NCI-H1436 treated with DMSO at 0.1 percent for 48 hours (cell line): ENCODE measurements at places on chromosomes 1 and 21.

GRCh38 chr1:244836135-244836521, 670 bp downstream of the COX20 start:
- no peak for DNase-seq

DNA sequence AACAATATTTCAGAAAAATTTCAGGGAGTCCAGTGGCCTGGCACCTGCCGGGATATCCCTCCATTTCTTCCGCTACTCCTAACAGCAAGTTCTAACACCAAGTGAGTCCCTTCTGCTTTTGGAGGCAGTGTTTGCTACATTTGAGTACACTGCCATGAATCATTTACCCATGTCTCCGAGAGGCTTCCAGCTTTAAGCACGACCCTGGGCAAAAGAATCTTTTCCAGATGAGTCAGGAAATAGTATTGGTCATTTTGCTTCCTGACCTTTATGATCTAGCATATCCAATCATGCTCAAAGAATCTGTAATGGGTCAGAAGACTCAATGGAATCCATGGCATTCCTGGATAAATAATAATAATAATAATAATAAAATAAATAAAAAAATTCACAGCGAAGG, 60.7 kb upstream of the FMN2 start:
- DNase-seq: no peak

DNA sequence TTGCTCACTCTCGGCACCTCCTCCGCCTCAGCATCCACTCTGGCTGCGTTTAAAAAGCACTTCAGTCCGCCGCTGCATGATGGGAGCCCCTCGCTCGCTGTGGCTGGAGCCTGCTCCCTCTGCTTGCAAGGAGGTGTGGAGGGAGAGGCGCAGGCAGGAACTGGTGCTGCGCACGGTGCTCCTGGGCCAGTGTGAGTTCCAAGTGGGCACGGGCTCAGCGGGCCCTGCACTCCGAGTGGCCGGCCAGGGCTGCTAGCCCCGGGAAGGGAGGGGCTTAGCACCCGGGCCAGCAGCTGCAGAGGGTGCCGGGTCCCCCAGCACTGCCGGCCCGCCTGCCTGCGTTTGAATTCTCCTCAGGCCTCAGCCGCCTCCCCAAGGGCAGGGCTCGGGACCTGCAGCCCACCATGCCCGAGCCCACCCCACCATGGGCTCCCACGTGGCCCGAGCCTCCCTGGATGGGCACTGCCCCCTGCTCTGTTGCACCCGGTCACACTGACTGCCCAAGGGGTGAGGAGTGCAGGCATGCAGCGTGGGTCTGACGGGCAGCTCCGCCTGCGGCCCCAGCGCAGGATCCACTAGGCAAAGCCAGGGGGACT, 1599.5 kb downstream of the NCAM2 start:
- DNase-seq: no peak

DNA sequence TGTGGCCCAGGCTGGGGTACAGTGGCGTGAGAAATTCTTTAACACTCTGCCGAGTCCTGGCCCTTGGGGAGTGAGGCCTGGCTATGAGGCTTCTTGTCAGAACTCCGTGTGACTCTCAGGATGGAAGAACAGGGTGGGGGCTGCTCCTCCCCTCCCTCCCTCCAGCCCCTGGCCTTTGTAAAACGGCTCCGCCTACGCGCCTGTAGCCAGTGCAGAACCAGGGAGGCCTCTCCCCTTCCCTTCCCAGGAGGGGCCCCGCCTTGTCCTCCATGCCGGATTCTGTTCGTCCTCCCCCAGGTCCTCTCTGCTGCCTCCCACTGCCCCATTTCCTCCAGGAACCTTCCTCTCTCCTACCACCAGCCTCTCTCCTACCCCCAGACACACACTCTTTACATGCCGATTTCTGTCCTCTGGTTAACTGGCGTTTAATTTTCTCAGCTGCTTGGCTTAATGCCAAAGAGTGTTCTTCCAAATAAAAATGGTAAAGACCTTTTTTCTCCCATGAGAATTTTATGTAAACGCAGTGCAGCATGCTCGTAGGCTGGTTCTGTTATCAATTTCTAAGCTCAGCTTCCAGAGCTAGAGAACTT, 21.0 kb downstream of the PDE9A start:
- peak; percentile 68 for DNase-seq

GRCh38 chr1:167273027-167273800, 52.5 kb downstream of the POU2F1 start:
- no peak for DNase-seq

DNA sequence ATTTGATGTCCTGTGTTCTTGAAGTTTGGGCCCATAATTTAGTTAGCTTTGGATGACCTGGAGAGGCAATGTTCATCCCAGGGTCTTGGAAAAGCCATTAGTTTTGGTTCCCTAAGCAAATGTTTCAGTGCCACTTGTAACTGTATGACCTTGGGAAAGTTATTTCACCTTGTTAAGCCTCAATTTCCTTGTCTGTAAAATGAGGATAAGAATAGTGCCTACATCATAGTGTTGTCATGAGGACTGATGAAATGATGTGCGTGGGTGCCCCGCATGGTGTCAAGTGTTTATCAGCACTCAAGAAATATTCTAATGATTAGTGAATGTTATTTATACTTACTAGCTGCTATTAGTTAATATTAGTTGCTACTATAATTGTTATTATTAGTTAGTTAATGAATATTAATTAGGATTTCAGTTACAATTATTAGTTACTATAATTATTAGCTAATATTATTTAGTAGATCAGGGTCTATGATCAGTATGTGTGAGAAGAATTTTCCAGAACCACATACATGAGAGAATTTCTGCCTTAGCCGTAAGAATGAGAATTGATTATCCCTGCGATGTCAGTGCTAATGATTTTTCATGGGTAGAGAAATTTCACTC, 1.9 kb downstream of the SH3BGR start:
- no peak for DNase-seq

- DNase-seq: no peak
Observed at GRCh38 chr1:100584761-100585745, 47.1 kb downstream of the GPR88 start.

- no peak for DNase-seq
Observed at GRCh38 chr21:38183961-38184360, 72.8 kb upstream of the KCNJ15 start.

GRCh38 chr1:200090252-200091159, 63.0 kb downstream of the NR5A2 start:
- DNase-seq: no peak

- no peak for DNase-seq
Observed at GRCh38 chr1:28927266-28927647, 12.9 kb downstream of the EPB41 start.

DNA sequence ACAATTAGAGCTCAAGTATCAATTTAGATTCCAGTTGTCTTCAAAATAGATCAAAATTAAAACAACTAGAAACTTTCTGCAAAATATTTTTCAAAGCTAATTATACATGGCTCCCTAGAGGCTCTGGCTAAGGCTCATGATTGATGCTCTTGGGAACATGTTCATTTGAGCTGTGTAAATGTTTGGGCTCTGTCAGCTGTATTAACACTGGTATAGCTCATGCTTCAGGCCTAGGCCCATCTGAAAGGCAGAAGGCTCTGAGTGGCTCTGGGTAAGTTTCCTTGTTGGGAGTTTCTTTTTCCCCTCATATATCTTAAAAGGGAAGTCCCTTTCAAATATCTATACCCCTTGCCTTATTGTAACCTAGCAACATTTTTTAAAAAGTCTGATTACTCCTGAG, 81.3 kb downstream of the UROD start:
- DNase-seq: no peak

DNA sequence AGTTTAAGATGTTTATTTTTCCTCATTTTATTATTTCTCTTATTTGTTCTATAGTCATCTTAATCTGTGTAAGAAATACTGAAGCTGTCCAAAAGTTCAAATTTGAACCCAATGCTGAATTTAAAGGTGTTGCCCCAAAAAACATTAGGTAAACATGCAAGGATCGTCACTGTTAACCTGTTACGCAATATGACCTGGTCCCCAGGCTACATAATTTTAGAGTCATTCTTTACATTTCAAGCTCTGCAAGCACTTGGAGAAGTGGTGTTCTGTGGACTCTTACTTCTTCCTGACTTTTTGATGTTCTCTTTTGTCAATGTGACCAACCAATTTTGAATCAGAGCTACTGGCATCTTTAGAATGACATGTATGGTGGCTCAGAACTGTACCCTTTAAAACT, 106.0 kb downstream of the CLIC6 start:
- DNase-seq: no peak

DNA sequence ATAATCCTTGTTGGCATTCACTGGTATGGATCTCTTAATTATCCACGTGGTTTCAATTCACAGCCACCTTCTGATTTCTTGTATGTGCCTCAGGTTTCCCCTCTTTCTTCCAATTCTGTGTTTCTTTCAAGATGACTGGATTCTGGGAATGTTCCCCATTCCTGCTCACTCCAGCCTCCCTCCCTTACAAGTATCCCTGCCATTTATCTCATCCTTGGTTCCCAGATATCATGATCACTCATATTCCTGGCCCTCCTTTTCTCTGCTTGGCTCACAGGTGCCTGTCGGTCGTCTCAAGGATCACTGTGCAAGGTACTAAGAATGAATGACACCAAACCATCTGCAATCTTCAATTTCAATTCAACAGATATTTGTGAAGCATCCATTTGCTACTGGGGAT, 279.2 kb downstream of the ASTN1 start:
- DNase-seq: no peak

DNA sequence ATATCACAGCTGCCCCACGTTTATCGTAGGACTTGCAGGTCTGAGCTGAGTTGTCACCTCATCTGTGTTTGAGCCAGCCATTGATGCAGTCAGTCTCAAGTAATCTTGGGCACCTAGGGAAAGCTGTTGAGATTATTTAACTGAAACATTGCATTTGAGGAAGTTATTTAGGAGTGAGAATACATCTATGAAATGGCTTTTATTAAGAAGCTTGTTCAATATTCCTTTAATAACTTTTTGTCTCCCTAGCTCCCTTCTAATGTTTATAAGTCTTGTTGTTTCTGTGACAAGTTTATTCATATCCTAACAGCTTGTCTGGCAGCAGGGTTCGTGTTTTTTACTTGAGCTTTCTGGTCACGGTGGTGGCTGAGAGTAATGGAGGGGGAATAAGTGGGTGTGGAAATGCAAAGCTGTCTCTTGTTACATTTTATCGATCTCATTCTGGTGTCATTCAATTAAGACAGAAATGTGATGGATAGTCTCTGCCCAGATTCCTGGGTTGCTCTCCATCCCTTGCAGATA, 555.9 kb downstream of the USP25 start:
- no peak for DNase-seq

DNA sequence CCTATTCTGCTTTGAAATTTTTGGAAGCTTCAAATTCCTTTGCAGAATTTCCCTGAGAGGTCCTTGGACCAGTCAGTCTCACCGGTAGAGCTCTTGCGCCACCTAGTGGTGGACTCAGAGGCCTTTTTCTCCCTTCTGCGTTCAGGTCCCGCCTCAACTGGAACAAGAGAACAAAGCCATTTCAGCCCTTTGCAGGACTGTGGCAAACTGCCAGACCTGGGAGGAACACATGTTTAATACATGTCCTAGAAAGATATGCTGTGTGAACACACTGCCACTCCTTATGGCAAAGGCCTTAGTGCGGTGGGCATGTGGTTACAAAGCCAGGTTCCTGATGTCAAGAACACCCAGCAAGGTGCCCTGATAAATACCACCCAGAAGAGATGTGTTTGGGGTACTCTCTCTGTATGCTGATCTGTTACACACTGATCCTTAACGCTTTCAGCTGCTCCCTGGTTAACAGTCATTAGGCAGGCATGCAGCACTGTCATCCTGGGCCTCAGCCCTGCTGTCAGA, 82.2 kb upstream of the SSX2IP start:
- DNase-seq: no peak

GRCh38 chr1:167137332-167137781, 43.5 kb downstream of the STYXL2 start:
- no peak for DNase-seq

DNA sequence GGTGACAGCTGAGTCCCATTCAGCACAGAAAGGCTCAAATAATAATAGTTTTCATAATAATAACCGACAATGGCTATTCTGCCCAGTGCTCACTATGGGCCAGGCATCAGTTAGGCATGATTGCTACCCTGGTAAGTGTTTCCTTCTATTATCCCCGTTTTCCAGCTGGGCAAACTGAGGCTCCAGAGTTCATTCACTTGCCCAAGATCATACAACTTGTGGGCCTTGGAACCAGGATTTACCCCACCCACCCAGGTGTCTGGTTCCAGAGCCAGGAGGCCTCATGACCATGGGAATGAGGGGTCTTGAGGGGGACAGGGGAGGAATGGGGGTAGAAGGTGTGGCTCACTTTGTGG, 518 bp downstream of the PLOD1 start:
- no peak for DNase-seq

DNA sequence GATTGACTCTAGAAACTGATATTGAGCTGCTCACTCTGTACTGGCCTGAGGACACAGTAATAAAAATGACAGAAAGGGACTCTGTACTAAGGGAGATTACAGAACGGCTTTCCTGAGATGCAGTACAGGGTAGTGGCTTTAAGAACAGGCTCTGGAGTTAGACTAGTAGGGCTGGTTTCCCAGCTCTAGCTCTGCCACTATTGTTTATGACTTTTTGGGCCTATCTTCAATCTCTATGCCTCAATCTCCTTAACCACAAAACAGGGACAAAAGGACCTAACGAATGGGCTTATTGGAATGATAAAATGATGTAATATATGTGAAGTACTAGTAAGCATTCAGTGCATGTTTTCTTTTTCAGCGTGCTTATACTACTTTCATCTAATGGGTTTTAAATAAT, 1.4 kb downstream of the DEPDC1 start:
- DNase-seq: no peak

DNA sequence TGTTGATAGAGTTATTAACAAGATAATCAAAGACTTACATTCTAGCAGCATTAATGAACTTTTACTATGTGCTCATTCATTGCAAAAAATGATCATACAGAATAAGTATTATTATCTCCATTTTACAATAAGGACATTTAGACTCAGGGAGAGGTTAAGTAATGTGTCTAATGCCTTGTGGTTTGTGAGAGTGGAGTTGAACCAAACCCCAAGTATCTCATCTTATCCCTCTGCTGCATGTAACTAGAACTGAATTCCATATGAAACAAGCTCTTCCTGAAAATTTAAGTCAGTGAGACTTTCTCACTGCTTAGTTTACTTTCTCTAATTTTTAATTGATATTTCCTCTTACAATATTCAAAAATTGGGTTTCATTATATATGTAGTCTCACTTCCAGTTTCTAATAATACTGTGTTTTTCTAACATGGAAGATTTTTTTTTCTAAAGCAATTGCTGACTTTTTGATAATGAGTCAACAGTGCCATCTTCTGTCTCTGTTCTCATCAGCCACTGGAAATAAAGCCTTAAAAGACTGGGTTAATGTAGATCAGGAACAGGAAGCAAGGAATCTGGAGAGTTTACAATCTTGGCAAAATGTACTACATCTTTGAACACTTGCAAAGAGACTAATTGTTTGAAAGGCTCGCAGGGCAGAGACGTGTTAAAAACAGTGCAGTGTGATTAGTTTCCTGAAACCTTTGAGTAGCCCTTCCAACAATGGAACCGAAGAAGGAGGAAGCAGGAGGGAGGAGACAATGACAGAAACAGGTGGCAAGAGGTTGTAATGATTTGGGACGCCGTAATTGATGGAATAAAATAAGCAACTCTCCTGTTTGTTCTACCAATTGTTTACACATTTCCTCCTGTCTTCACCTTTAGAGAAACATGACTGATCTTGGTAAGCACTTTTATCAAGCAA, 567.6 kb downstream of the MRPL39 start:
- DNase-seq: peak; percentile 68

GRCh38 chr1:3419415-3420204, 34.9 kb upstream of the ARHGEF16 start:
- DNase-seq: no peak
